ENCODE measurements at places on chromosomes 16 and 17.

DNA sequence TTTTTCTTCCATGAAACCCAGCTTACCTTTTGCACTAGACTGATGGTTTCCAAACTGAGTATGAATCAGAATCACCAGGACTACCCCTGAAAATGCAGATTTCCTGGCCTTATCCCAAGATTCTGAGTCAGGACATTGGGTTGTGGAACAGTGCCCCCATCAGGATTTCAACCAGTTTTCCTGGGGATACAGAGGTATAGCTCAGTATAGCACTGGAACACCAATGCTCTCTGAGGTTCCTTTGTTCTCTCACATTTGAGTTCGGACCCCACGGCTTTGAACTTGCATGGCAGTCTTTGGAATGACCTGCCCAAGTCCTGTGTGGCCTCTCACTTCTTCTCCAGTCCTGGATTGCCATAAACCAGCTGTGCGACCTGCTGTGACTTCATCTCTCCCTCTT, 12.8 kb upstream of the CCL8 start:
- no peak for DNase-seq

DNA sequence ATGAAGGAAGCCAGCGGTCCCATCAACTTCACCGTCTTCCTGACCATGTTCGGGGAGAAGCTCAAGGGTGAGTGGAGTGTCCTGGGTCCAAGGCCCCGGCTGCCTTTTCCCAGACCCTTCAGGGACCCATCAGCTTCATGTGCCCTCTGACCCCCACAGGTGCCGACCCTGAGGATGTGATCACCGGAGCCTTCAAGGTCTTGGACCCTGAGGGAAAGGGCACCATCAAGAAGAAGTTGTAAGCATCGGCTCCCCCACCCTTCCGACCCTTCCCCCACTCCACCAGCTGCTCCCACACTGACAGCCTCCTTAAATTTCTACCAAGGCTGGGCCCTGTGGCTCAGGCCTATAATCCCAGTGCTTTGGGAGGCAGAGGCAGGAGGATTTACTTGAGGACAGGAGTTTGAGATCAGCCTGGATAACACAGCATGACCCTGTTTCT, 1.9 kb downstream of the MYL11 start:
- DNase-seq, result no peak

DNA sequence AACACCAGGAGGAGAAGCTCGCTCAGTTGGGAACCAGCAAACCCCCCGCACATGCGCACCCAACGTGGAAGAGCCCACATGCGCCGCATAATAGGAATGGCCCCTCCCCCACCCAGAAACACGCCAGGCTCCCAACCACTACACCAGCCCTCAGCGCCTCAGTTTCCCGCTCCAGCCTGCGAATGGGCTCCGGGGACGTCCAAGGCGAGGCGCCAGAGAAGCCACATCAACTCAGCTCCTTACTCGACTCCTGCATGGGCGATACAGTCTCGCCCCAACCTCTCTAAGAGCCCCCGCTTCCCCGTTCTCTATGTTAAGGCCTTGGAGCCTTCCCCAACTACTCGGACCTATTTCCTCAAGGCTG, 504 bp downstream of the SRSF1 start:
- DNase-seq, result peak; percentile 38

DNA sequence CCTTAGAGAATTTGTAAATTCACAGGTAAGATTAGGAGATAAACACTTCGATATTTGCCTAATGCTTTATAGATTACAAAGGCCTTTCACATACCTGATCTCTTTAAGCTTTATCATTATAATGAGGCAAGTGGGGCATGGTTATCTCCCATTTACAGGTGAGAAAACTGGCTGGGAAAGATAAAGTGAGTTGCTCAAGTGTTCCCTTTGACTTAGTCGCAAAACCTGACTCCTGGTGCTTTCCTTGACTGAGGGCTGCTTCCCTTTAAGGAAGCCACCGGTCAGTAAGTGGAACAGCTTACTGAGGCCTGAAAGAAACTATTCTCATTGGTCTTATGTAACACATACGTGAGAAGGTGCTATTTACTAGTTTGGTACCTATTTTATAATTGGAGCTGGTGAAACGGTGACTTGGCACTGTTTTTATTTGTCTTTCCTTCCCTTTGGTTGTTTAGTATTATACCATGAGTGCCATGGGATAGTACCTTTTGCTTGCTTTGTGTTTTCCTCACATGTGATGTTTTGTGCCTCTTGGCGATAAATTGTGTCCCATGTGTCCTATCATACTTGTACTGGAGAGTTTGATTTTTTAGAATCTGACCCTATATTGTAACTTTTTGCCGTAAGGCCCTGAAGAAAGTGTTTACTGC, 57.2 kb downstream of the NUP88 start:
- DNase-seq, result no peak

GRCh38 chr17:3712811-3713463, 10.8 kb upstream of the HASPIN start:
- no peak for DNase-seq

- DNase-seq, result no peak
Observed at GRCh38 chr16:79713609-79714309, 113.2 kb upstream of the MAF start.

- no peak for DNase-seq
Observed at GRCh38 chr17:13292291-13292690, 274.5 kb upstream of the ELAC2 start.

DNA sequence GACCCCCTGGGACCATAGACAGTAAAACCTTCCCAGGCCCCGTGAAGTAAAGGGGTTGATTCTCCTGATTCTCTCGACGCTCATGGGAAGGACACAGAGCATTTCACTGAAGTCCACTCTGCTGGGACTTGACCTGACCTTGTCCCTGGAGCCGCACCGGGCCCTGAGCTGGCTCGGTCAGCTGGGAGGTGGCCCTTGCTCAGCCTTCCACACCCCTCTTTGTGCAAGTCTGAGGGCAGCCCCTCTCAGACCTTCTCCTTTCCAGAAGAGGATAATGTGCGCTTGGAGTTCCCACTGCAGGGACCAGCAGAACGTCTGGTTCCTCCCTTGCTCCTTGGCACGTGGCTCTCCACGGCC, 115.5 kb downstream of the RAP1GAP2 start:
- DNase-seq, result no peak

DNA sequence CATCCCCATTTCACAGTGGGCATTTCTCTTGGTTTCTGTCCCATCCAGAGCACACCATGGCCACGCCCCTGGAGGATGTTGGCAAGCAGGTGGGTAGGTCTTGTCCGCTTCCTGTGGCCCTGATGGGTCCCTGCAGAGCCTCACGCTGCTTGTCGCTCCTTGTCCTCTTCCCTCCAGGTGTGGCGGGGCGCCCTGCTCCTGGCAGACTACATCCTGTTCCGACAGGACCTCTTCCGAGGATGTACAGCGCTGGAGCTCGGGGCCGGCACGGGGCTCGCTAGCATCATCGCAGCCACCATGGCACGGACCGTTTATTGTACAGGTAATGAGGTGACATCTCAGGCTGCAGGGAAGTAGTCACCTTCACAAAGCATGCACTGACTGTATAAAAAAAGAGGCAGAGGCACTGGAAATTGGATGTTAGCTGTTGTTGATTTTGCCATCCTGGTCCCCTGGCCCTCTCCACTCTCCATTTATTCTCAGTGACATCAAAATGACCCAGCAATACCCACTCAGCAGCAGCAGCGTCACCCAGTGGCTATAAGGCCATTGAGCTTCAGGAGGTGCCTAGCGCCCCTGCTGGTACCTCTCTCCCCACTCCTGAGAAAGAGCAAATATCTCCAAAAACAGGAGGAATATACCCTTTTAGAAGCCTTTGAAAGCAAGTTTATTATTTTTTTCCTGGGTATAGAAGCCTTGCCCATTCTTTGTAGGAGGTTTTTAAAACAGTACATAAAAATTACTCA, 13.7 kb downstream of the METTL22 start:
- no peak for DNase-seq

DNA sequence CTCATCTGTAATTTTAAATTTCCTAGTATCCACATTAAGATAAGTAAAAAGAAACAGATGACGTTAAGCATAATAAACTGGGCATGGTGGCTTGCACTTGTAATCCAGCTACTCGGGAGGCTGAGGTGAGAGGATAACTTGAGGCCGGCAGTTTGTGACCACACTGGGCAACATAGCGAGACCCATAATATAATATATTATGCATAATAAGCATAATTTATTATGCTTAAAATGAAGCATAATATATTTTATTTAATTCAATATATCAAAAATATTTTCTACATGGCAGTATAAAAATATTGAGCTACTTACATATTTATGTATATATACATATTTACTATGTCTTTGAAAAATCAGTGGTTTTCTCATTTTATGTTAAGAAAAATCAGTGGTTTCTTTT, 128.3 kb downstream of the GOSR1 start:
- DNase-seq, result no peak

GRCh38 chr17:45162025-45162687, 481 bp downstream of the HEXIM2 start:
- DNase-seq, result no peak
